Activated T-cell treated with anti-CD3 and anti-CD28 coated beads, Interleukin-2, amount 50 U/mL, for 4 hours (primary cell): ENCODE measurements at places on chromosomes 7 and 10.

- DNase-seq: no peak
These were observed 109.0 kb upstream of the STARD3NL start for GRCh38 chr7:38069052-38069451.

DNA sequence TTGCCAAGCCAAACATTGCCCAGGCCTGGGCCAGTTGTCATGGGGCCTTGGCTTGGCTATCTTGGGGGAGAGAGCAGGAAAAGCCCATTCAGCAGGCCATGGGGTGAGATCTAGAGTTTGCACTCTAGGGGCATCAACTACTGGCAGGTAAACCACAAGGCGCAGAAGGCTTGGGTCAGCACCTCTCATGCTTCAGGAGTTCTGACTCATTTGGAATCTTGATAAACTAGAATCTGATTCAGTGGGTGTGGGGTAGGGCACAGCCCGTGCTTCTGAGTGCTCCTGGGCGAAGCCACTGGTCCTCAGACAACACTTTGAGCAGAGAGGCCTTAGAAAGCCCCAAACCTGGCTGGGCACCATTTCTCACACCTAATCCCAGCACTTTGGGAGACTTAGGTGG is 81.1 kb downstream of the RGS10 start:
- no peak for DNase-seq

GRCh38 chr7:75623390-75624133 is 115.2 kb downstream of the HIP1 start:
- no peak for DNase-seq

GRCh38 chr7:32222251-32222900 is 152.2 kb upstream of the PDE1C start:
- no peak for DNase-seq

DNA sequence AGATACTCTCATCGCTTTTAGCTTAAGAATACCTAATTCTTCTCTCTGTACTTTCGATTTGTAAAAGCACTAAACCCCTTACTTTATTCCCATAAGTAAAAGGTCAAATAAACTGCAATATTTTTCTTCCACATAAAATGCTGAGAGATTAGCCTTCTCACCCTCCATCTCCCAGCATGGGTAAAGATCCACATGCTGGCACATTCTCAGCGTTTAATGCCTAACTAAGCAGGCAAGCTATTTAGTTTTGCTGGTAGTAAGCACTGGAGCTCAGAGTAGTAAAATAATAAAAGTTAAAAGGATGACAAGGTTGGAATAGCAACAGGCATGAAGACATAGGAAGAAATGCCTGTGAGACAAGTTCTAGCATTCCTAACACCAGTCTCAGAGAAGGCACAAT is 65.9 kb upstream of the NEBL start:
- no peak for DNase-seq

GRCh38 chr10:311901-312665 is 176.8 kb downstream of the ZMYND11 start:
- DNase-seq: no peak

DNA sequence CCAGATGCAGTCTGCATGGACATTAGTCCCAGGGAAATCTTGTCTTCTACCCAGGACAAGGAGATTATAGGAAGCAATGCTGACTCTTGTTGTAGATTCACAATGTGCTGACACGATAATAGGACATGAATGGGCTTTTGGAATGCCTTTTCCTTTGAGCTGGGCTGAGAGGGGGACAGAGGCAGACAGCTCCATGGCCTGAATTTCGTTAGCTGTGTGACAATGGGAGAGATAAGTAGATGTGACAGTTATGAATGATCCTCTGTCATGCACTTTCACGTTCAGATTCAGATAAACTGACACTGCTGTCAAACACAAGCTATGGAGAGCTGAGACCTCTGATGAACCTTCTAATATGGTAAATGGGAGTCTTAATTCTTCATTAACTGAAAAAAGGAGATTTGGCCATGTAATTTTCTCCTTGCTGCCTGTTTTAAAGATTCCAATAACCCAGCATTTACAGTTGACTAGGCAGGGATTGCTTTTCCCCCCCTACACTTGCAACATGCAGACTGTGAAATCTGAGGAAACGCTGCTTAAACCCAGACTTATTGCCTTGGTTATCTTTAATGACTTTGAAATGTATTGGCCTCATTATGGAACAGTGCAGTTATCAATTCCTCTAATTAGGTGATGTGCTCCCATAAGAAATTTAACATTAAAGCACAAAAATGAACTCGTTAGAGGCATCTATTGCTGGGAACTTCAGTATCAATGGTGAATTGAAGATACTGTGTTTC is 669.3 kb downstream of the AUTS2 start:
- no peak for DNase-seq

- DNase-seq: no peak
These were observed 369.6 kb downstream of the KCNMA1 start for GRCh38 chr10:77267703-77268675.

- no peak for DNase-seq
These were observed 82.5 kb downstream of the ABLIM1 start for GRCh38 chr10:114575417-114576131.

- DNase-seq: no peak
These were observed 50.6 kb upstream of the TES start for GRCh38 chr7:116159711-116160110.

- no peak for DNase-seq
These were observed 66.9 kb downstream of the GALNT17 start for GRCh38 chr7:71198887-71199286.

- DNase-seq: no peak
These were observed 275.9 kb upstream of the NFE2L3 start for GRCh38 chr7:25876092-25876491.

GRCh38 chr7:49670991-49671390 is 102.4 kb upstream of the VWC2 start:
- no peak for DNase-seq

DNA sequence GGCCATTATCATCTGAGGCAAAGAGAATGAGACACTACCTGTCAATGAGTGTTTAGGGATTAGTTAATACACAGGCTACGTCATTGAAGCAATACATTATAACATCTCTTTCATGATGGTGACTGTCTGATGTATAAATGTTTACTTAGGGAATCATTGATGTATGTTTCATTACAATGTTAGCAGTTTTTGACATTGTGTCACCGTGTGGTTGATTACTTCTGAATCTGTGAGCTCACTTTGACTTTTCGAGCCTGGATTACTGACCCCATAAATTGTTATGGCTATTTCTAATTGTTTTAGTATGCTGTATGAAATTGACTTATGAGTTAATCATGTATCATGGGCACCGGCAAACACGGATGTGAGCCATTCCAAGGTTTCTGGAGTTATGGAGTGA is 494.0 kb downstream of the MAGI2 start:
- no peak for DNase-seq

DNA sequence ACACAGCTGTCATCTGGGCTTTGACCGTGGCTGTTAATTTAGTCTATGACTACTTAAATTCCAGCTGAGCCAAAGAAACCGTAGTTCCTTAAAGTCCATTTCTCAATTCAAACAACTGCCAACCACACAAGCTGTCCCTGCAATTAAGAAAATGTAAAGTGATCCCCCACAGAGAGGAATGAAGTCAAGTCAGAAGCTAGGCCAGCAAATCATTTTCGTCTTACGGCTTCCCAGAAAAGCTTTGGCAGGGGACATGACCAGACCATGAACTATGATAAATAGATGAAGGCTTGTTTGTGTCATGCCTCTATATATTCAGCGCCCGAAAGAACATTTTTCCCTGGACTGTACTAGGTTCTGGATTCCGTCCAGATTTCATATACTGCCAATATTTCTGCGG is 54.6 kb downstream of the HACD1 start:
- DNase-seq: no peak

GRCh38 chr10:52249850-52250395 is 64.2 kb upstream of the DKK1 start:
- DNase-seq: no peak

DNA sequence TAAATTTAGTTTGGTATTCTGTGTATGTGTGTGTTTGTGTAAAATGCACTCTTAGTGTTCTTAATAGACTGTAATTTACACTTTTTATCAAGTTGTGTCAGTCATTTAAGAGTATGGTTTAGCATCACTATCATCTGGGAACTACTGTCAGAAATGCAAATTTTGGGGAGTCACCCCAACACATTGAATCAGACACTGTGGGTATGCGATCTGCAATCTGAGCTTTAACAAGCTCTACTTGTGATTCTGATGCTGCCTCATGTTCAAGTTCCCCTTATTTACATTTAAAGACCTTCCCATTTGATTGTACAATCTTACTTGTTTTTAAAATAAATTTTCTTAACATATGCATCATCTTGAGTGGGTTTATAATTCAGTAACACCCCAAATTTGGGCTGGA is 218.1 kb upstream of the FOXP2 start:
- DNase-seq: no peak

GRCh38 chr7:114432703-114433102 is 18.1 kb downstream of the FOXP2 start:
- DNase-seq: no peak

DNA sequence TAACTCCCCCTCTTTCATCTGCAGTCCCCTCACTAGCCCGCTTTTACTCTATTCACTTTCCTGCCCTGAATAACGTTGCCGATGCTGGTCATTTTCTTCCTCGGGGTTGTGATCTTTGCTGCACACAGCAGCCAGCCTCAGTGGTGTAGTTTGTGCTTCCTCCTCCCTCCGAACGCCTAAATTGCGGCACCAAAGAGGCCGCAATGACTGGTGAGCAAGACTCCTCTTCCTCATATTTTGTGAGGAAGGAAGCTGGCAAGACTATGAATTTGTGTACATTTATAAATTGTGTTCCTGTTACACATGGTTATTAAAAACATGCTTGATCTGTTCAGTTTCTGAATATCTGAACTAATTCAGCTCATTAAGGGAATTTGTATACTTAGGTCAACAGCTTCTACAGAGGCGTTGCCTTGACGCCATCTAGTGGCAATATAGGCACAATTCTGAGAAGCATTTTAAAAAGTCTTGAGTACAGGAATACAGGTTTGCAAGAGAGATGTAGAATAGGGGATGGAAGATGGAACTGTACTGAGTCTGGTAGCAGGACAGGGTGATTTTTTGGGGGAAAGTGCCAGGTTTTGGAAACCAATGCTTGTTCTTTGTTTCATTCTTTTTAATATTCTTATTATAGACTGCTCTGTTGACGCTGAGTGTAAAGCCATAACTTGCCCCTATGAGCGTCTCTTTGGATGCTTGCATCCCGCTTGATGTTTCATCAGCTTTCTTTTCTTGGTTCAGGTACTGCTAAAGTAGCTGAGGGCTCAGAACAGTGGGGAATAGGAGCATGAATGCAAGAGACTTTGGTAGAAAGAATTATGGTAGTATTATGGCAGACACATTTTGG is 4.1 kb upstream of the TAS2R5 start:
- DNase-seq: no peak

- DNase-seq: no peak
These were observed 83.3 kb upstream of the CREB5 start for GRCh38 chr7:28328822-28329660.

- no peak for DNase-seq
These were observed 2.0 kb downstream of the HOXA11 start for GRCh38 chr7:27182861-27183681.

GRCh38 chr7:67955061-67955460 is 958.4 kb downstream of the TYW1 start:
- DNase-seq: no peak
